Calu3 (cell line): ENCODE measurements at places on chromosomes 7 and 10.
A peak's percentile ranks its signal among the peaks of the same experiment; 100 is the strongest.

- DNase-seq, result no peak
These were observed 135.9 kb downstream of the CUX1 start for GRCh38 chr7:101953248-101953819.

DNA sequence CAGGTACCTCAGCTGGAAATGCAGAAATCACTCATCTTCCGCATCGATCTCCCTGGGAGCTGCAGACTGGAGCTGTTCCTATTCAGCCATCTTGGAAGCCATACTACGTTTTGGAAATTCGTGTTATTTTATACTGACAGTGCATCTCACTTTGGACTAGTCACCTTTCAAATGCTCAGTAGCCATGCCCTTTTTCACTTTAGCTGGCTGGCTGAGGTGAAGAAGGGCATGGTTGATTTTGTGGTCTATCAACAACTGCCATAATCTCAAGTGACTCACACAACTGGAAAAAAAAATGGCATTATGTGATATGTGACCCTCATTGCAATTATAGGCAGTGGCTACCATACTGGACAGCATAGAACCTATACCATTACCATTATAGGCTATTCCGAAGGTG, 100.5 kb downstream of the CCDC71L start:
- DNase-seq, result no peak

GRCh38 chr7:151198945-151199848, 11.1 kb downstream of the H2BK1 start:
- DNase-seq, result no peak

DNA sequence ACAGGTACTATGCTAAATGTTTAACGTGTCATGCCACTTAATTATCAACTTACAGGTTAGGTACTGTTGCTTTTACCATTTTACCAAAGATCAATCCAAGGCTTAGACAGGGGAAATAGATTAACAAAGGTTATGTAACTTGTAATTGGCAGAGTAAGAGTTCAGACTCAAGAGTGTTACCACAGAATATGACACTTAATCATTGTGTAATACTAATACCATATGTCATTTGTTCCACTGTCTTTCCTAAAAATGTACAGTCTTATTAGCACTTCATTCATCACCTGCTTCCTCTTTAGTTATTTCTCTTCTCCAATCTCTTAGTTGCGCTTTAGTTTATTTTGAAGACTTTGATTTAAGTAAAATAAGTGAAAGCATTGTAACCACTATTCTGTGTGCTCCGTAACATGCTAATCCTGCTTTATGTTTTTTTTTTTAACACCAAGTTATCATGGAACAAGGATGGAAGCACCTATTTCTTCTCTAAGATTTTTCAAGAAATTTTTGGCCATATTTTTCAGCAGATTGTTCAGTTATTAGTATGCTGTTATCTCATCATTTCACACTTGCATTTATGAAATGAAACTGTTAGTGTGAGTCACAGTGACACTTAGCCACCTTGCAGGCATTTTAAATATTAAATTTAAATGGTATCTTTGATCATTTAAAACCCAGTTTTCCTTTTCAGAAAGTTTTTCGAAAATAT, 197.3 kb downstream of the PHF14 start:
- DNase-seq, result no peak

- no peak for DNase-seq
These were observed 197.4 kb downstream of the KBTBD2 start for GRCh38 chr7:32694182-32694581.

GRCh38 chr10:92181575-92181974, 109.3 kb downstream of the CPEB3 start:
- DNase-seq, result no peak

- no peak for DNase-seq
These were observed 708.9 kb upstream of the ANKRD30A start for GRCh38 chr10:36416513-36416912.

- DNase-seq, result no peak
These were observed 7.4 kb upstream of the DNAJB6 start for GRCh38 chr7:157329447-157329846.

DNA sequence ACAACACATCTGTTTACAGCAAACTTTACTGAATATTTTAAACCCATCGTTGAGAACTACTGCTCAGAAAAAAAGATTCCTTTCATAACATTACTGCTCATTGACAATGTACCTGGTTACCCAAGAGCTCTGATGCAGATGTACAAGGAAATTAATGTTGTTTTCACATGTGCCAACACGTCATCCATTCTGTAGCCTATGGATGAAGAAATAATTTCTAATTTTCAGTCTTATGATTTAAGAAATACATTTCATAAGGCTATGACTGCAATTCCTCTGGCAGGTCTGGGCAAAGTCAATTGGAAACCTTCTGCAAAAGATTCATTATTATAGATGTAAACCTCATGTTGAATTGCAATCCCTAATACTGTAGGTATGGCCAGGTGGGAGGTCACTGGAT, 16.7 kb upstream of the CNNM1 start:
- DNase-seq, result no peak

DNA sequence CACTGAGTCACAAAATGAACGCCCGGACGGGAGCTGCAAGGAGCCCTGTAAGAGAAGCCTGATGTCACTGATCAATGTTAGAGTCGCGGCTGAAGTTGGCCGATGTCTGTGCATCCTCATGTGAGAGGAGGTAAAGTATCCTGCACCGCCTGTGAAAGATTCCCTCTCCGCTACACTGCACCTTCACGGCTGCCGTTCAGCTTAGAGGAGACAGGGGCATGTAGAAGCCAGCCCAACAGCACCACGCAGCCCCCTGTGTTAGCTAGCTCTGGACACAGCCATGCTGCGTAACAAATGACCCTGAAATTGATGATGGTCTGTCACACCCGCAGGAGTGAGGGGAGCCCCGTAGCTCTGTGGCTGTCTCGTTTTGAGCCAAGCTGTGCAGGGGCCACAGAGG, 81.5 kb upstream of the DIP2C start:
- DNase-seq, result no peak

GRCh38 chr7:55202150-55202913, 162.8 kb upstream of the LANCL2 start:
- no peak for DNase-seq

DNA sequence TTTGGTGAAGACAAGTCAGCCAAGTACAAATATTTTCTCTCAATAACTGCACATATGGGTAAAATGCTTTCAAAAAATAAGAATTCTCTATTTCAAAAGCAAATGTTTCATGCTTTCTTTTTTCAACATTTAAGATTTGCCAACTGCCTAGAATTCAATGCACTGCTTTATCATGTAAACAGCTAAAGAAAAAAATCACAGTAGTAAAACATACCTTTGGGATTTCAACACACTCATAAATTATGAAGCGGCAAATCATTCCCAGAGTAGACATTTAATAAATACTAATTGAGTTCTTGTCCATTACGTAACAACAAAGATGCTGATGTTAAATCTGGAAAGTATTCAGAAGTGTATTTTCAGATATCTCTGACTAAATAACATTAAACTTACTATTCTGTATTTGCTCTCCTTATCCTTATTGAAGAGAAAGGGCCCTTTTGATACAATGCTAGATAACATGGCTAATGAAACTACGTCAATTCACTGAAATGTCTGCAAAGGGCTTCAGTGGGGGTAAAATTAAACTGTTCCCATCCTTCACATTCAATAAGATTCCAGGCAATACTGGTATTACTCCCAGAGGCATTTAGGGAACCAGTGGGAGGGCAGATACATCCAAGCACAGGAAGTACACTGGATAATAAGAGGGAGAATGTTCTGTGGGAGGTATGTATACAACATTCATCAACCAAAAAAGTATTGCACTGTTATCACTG, 13.9 kb downstream of the NAPEPLD start:
- no peak for DNase-seq

- no peak for DNase-seq
These were observed 20.4 kb downstream of the IGF2BP3 start for GRCh38 chr7:23449941-23450340.

- DNase-seq, result peak; percentile 6
These were observed 12.0 kb downstream of the IFIT5 start for GRCh38 chr10:89426230-89426868.

- no peak for DNase-seq
These were observed 24.8 kb downstream of the INPP5A start for GRCh38 chr10:132562177-132562915.
